ENCODE measurements at places on chromosomes 5 and 9. TPM values are rescaled to one million over a fixed set of nuclear protein-coding genes. Genes with fewer than 3 reads are reported as not detected.

DNAI1 gene
- not detected for total RNA-seq

RAI14 gene
- total RNA-seq = 47.9 TPM

GTF2H2 gene
- 19.4 TPM for total RNA-seq

HMGCS1 gene
- 42.6 TPM for total RNA-seq

NRG2 gene
- total RNA-seq = 0.23 TPM

CEP120 gene
- total RNA-seq = 54.5 TPM

SOX30 gene
- total RNA-seq = not detected

IL9 gene
- not detected for total RNA-seq

FRMD3 gene
- total RNA-seq = 0.28 TPM

SPINK13 gene
- total RNA-seq = not detected

INIP gene
- 33.5 TPM for total RNA-seq

SREK1 gene
- total RNA-seq = 87.3 TPM

FLT4 gene
- not detected for total RNA-seq

PLPP7 gene
- not detected for total RNA-seq

DNA sequence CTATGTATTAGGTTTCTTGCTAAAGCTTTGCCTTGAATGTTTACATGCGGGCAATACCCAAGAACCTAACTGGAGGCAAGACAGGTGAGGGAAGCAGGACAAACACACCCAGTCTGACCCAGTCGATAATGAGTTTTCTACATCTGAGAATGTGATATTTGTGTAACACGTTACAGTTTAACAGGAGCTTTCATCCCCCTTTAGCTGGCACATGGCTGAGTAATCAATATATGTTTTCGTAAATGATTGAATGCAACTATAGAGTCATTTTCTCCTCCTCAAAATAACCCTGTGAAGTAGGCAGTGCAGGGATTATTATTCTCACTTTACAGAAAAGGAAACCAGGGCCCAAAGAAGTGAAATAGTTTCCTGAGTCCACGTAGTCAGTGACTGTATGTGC, 84.7 kb upstream of the HTR4 start:
- no peak for DNase-seq

GRCh38 chr5:159338118-159338517, 7.8 kb upstream of the IL12B start:
- DNase-seq = peak; percentile 28

- DNase-seq = no peak
Measured at GRCh38 chr5:172172912-172173563, 15.0 kb downstream of the STK10 start.

- DNase-seq = peak; percentile 73
Measured at GRCh38 chr5:146565764-146566367, 49.9 kb upstream of the GPR151 start.

DNA sequence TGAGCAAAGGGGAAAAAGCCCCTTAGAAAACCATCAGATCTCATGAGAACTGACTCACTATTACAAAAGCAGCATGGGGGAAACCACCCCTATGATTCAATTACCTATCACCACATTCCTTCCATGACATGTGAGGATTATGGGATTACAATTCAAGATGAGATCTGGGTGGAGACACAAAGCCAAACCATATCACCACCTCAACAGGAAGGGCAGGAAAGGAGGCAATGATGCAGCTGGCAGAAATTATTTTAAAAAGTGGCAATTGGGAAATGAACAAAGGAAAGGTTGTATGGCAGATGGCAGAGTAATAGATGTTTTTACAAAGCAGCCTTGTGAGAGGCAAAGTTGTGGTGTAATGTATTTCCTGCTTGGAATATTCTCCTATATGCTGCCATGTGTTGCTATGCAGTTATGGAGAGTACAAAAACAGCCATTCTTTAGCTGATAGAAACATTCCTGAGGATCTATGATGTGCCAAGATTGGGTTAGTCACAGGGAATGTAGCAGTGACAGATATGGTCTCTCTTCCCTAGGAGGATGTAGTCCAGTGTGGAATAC, 138.8 kb downstream of the SMC2 start:
- peak; percentile 16 for DNase-seq

GRCh38 chr9:26261503-26262330, 583.5 kb upstream of the TUSC1 start:
- DNase-seq = peak; percentile 66

- DNase-seq = peak; percentile 87
Measured at GRCh38 chr9:99433555-99433954, 211.5 kb downstream of the SEC61B start.

DNA sequence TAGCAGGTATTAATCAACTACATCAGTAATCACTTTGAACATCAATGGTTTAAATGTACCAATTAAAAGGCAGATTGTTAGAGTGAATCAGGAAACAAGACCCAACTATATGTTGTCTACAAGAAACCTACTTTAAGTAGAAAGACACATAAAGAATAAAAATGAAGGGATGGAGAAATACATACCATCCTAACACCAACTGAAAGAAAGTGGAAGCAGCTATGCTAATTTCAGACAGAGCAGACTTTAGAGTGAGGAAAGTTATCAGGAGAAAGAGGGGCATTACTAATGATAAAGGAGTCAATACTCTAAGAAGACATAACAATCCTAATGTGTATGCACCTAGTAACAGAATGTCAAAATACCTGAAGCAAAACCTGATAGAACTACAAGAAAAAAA, 125.8 kb downstream of the NR6A1 start:
- DNase-seq = no peak

- DNase-seq = no peak
Measured at GRCh38 chr5:33888587-33888986, 3.2 kb downstream of the ADAMTS12 start.

- DNase-seq = peak; percentile 99
Measured at GRCh38 chr9:33162721-33163311, 4.3 kb downstream of the B4GALT1 start.

- peak; percentile 52 for DNase-seq
Measured at GRCh38 chr9:94950579-94951323, 224.3 kb downstream of the AOPEP start.

DNA sequence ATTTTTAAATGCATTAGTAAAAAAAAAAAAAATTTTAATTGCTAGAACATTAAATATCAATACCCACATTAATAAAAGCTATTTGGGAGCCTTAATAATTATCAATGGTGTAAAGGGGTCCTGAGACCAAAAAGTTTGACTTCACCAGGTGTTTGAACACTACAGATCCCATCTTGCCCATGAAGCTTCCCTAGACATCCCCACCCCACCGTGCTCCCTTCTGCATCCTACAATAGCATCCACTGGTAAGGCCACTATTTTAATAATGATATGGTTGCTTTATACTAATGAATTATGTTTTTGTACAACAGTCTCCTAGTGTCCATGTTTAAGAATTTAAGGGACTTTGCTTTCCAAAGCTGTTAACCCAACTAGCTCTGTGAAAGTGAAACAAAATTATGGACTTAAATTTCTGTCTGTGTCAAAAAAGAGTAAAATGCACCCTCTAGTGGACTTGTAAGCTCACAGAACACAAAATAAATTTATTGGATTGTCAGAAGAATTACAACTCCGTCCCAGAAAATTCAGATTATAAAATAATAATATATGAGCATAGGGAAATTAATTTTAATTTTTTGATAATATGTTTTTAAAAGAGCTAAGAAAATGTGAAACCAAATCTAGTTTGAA, 76.0 kb downstream of the ARL15 start:
- DNase-seq = peak; percentile 36

- DNase-seq = peak; percentile 40
Measured at GRCh38 chr5:21810737-21811316, 1042.3 kb downstream of the CDH12 start.

DNA sequence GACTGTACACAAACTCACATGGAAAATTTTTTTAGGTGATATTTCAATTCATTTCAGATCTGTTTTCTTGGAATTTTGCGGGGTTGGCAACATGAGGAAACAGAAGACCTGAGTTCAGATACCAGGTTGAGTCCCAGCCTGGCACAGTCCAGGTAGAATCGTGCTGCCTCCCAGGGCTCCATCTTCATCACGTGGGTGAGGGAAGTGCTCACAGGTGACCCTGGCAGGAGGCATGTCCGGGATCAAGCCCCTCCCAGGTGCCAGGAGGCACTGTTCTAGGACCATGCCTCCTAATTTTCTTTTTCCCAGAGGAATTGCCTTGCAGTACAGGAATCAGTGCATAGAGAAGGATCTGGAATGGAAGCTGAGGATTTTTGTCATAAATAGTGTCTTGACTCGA, 318.3 kb upstream of the IRX4 start:
- DNase-seq = no peak

- no peak for DNase-seq
Measured at GRCh38 chr5:75610201-75610600, 1.1 kb upstream of the ANKDD1B start.

DNA sequence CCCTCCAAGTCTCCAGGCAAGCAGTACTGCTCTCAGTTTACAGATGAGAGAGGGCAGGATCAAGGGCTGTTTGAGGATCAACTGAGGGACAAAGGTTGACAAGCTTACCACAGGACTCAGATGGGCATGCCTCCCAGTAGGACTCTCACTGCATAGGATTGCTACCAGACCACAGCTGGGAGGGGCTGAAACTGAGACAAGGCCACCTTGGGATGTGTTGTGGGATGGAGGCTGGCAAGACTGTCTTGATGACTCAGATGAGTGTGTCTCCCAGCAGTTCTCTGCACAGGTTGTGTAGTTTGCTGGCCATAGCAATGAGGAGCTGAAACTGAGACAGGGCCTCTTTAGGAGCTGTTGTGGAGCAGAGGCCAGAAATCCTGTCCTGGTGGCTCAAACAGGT, 222.2 kb upstream of the IRX1 start:
- DNase-seq = no peak

DNA sequence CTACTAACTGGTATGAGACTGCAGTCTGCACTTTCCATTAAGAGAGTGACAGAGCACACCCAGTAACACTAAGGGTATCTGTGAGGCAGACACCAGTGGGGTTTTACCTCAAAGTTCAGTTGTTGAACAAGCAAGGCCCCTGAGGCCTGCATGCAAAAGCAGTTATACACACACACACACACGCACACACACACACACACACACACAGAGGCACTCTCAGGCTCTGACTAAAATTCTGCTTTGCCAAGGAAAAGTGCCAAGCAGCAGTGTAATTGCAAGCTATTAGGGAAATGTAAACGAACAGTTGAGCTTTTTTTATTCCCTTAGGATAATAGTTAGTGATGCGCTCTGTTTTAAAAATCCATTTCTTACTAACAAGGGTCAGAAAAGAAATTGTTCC, 377.1 kb downstream of the SPOCK1 start:
- no peak for DNase-seq

- DNase-seq = peak; percentile 74
Measured at GRCh38 chr5:10719965-10720364, 41.1 kb downstream of the DAP start.

DNA sequence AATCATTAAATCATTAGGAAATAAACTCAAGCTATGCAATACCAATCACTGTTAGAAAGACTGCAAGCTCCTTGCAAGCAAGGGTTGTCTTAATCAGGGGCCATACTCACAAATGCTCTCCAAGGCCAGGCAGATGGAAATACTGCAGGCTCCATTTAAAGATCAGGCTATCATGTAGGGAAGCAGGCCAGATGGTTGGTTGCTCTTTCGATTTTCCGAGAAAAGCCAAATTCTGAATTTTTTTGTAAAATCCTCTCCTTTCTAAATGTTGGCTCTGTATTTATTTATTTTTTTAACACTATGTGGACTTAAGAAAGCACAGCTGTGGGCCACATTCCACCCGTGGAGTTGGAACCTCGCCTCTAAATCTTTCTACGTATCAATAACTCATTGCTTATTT, 127.1 kb downstream of the GLIS3 start:
- no peak for DNase-seq

DNA sequence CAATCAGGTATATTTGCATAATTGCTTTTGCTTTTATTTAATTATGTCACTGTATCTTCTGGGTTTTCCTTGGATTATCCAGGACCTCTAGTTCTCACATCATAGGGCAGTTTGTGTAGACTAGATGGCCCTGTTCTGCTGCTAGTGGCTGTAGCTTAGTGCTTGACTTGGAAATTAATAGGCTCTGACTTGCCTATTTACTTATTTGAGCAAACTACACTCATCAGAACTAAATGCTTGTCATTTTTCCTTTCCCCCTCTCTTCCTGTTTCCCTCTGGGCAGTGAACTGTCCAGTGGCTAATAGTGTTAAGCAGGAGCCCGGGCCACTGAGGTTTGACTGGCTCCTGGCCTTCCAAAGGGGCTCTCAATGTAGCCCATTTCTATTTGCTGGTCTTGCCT, 135.7 kb downstream of the MAN2A1 start:
- DNase-seq = no peak

DNA sequence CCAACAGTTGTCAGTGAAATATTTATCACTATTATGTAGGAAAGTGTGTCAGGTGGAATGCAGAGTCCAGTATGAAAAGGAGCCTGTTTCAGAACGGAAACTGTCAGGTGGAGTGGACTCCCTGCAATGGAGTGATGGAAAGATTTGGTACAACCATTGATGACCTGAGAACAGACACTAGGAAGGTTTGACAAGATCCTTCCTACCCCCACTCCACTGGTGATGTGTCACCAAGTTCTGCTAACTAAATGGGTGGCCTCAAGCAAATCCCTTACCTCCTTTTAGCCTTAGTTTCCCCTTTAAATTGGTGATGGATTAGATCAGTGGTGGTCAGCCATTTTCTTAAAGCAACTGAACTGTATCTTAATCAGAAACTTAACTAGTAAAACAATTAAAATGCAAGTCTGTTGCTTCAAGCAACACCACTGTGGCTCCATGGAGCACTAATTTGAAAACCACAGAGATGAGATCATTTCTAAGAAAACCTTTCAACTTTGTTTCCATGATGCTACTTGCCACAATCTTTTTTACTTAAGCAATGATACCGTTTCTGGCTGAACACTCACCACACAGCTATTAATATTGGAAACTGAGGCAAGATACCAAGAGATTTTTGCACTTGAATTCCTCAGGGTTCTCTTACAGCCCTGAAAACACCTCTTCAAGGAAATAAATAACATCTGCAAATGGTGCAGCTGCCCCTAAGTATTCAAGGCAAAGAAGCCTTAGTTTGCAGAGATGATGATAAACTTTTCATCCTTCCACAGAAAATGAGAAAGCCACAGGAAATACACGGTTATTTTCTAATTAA, 140.6 kb downstream of the ERCC6L2 start:
- DNase-seq = no peak

GRCh38 chr9:311841-312240, 97.2 kb downstream of the DOCK8 start:
- DNase-seq = no peak

DNA sequence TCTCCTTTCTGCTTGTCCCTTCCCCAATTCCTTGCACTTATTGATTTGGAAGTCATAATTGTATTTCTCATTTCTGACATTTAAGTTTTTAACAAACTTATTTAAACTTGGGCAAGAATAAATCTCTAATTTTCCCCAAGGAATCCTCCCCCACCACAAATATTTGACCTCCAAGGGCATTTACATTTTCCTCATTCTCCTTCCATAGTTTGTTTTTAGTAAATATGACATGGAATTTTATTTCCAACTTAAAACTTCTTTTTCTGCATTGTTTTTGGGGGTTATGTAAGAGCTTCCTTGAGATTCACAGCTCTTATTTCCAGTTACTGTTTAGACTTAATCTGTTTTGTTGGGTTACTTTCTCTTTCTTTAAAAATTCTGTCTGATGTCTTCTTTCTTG, 64.9 kb downstream of the ZNF618 start:
- DNase-seq = no peak
